ENCODE measurements at places on chromosomes 12 and 14.

- DNase-seq = peak; percentile 9
These were observed 1.2 kb downstream of the NOVA1 start for GRCh38 chr14:26596543-26597061.

- no peak for DNase-seq
These were observed 53.5 kb downstream of the ETV6 start for GRCh38 chr12:11702959-11703358.

DNA sequence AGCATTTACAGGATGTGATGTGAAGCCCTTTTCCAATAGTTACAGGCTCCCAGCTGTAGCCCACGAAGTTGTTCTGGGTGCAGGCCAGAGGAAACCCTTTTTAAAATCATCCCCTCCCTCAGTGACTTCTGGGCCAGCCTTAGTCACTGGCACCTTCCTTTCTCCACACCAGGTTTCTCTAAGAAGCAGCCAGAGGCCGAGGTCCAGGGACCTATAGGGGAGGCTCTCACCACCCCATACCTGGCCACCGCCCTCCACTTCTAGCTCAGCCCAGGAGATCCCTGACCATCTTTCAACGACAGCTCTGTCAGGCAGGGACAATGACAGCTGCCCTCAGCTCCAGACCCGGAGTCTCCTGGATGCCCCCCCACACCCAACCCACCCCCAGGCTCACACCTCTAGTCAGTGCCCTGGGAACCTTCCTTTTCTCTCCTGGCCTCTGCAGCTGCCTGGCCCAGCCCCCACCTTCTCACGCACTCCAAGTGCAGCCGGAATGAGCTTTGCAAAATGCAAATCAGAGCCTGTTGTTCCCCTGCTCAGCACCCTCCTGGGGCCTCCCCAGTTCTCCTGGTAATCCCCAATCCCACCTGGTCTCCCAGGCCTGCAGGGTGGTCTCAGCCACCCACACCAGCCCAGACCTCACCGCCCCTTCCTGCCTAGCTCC, 46.7 kb downstream of the TESC start:
- DNase-seq = no peak

GRCh38 chr12:126493366-126494108, 1428.3 kb downstream of the AACS start:
- DNase-seq = no peak
